ENCODE measurements at places on chromosomes 12 and 14. TPM values are rescaled to one million over a fixed set of nuclear protein-coding genes. Genes with fewer than 3 reads are reported as not detected.

- DNase-seq: no peak
Observed at GRCh38 chr12:8037046-8037663, 4.6 kb downstream of the FOXJ2 start.

LYZ gene
- 50.3 TPM for total RNA-seq

DNA sequence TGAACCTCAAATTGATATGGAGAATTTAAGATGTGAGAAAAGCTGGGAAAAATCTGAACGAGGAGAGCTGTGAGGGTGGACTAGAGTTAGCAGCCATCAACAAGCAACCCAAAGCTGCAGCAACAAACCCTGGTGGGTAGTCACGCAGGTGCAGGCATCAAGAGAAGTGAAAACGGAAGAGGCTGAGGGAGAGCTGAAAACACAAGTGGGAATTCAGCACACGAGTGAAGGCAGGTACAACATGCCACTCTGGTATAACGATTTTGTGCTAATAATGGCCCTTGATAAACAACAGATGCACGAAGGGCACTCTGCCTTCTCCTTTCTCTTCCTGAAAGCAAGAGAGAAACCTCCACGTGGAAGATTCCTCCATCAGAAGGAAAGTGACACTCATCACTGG, 11.5 kb downstream of the TCL1B start:
- no peak for DNase-seq

- DNase-seq: no peak
Observed at GRCh38 chr14:70785556-70785955, 23.8 kb downstream of the MAP3K9 start.

FBLN5 gene
- total RNA-seq: 105 TPM

GRCh38 chr14:96958057-96958456, 160.9 kb downstream of the VRK1 start:
- DNase-seq: no peak

DNA sequence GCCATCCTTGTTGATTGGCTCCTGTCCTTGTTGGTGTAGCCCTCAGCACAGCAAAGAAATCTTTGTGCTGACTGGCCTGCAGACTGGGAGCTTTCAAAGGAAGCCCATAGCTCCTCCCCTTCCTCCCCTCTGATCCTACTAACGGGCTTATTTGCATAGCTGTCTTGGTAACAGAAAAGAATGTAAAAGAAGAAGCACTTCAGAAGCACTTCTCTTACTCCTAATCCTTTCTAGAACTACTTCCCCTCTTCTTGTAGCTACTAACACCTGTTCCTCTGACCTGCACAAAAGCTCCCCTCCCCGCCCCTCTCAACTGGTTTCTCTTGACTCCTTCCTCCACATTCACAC, 14.3 kb upstream of the RIC8B start:
- DNase-seq: peak; percentile 66
